Stimulated activated CD8-positive, alpha-beta memory T cell treated with anti-CD3 and anti-CD28 coated beads, Interleukin-4, amount 100 ng/mL, for 4 hours (primary cell): ENCODE measurements at places on chromosomes 7 and 10.

GRCh38 chr7:98996150-98996552, 117.8 kb downstream of the TRRAP start:
- no peak for DNase-seq

- no peak for DNase-seq
Observed at GRCh38 chr7:80640846-80641245, 2.4 kb downstream of the CD36 start.

- DNase-seq = no peak
Observed at GRCh38 chr10:112202561-112203241, 19.1 kb upstream of the GPAM start.

DNA sequence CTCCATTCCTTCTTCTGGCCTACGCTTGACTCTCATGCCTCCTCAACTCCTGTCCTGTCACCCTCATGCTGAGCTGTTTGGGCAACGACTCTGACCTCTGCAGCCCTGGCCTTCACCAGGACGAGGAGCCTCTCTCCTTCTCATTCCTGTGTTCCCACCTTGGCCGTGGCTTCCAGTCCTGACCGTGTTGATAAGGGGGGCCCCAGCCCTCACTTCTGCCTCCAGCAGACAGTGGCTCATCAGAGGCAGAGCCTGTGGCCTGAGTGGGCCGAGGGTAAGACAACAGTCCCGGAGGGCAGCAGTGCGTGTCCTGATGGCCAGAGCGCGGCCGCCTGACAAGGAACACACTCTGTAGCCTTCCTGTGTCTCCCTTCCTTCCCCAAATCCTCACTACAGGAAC, 61.7 kb upstream of the UBE3C start:
- DNase-seq = no peak

DNA sequence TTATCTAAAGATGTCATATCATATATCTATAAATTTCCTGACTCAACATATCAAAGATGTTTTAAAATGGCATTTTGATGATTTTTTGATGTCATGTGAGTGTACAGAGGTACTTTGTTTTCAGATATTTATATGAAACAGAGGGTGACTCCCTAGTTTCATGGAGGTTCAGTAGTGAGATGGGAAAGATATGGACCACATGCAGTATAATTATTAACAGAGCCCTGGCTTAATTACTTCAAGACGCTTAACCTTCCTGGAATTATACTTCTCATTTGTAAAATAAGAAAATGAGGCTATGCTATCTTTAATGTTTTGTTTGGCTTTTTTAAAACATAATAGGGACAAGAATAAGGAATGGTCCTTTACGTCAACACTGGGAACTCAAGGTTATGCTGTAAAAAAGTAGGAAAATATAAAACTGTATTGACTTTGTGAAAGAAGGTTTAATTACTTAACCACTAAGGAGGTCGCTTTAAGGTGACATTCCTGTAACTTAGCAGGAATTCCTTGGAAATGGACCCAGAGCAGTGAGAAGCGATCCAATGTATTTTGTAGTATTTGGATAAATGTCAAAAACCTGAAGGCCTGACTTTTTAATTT, 821.0 kb upstream of the IGFBP3 start:
- no peak for DNase-seq

DNA sequence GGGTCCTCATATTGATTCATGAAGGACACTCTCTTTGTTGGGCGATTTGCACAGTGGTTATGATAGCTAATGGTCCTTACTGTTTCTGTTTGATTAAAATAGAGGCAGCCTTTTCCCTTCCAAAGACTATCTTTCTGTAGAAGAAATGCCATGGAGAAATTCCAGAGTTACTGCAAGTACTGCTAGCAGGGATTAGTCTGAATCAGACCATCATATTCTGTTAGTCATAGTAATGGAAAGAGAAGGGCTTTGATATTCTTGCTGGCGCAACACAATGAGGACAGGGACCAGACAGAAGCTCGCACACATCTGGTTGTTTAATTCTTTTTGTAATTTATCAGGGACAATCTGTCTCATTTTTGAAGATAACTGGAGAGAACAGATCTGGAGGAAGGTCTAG, 304.5 kb upstream of the FZD8 start:
- DNase-seq = no peak
